ENCODE measurements at places on chromosomes 2 and 18.

DNA sequence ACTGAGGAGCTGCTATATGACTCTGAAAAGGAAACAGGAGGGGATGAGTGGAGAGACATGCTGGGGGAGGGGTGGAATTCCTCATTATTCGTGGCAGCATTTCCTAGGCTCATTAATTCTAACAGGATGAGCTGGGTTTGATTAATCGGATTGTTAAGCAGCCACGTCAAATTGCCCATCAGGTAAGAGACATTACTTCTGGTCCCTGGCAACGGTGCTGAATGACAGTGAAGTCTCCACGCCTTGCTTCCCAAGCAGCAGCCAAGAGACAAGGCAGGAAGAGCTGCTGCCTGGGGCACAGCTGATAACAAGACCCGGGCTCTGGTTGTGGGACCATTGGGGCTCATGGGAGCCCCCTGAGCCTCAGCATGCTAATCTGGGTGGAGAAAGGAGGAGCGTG, 86.6 kb downstream of the MARCHF4 start:
- DNase-seq, result no peak

DNA sequence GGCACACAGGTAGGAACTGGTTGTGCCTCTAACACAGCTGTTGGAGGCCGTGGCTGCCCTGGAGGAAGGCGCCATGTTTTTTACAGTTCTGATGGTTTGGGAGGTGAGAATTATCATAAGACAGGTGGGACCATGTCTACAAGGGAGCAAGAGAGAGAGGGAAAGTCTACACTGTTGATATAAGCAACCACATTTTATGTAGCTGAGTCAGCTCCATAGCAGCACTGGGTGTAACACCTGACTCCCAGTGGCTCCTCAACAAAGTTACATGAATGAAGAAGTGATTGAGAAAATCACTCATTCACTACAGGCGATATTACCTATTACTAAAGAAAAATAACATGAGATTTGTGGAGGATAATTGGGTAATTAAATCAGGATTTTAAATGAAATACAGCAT, 41.3 kb upstream of the ACAA2 start:
- DNase-seq, result no peak

GRCh38 chr18:12863687-12864216, 20.3 kb downstream of the PTPN2 start:
- no peak for DNase-seq

DNA sequence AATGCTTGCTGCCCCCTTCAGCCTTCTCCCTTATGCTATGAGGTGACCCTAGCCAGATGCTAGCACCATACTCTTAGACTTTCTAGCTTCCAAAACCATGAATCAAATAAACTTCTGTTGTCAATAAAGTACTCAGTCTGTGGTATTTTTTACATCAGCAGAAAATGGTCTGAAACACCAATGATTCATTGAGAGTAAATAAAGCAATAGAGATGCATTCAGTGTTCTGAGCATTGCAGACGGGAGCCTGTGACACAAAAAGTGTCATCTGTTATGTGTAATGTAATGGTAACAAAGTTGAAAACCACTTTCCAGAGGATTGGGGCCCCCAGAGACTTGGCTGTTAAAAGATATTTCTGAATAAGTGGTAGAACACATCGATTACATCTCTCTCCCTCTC, 758.0 kb upstream of the NRXN1 start:
- DNase-seq, result no peak

- peak; percentile 37 for DNase-seq
These were observed 37.5 kb upstream of the SLC38A11 start for GRCh38 chr2:164992818-164993217.

All from HuH-7 (cell line).